ENCODE measurements at places on chromosomes 5 and 9.

DNA sequence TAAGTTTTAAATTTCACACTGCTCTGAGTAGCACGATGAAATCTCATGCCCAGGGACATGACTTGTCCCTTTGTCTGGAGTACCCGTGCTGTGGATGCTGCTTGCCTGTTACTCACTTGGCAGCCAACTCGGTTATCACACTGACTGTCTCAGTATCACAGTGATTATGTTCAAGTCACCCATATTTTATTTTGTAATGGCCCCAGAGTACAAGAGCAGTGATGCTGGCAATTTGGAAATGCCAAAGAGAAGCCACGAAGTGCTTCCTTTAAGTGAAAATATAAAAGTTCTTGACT, 22.8 kb upstream of the SCGB3A2 start:
- DNase-seq = no peak

DNA sequence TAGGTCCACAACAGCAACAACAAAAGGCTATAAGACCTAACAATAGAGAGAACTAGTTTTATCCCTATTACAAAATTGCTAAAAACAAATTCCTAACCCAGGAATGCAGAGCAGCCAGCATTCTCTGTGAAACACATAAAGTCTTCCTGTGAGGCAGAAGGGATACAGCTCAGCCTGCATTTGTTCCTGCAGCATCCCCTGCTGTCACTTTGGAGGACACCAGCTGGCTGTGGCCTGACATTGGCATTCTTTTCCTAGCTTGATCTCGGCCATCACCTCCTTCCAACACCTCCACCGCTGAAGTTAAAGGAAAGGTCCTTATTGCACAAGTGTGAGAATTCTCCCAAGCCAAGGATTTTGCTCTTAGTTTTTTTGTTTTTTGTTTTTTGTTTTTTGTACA, 186.1 kb downstream of the SNCAIP start:
- peak; percentile 27 for DNase-seq

- peak; percentile 72 for DNase-seq
These were observed 18.6 kb upstream of the MOB3B start for GRCh38 chr9:27548055-27548741.

- no peak for DNase-seq
These were observed 50.7 kb downstream of the BAAT start for GRCh38 chr9:101333926-101334702.

DNA sequence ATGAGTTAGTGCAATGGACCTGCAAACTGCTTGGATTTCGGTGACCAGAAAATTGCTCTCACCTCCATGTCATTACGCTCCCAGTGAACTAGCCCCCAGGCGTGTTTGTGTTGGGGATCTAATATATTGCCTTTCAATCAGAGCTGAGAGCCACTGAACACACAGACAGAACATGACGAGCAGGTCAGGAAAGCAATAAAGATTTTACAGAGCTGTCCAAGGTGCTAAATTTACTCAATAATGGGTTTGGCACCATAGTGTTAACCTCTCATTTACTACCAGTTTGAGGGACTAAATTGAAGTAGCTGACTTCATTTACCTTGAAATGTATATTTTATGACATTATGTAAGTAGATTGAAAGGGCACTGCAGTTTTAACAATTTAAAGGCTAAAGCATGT, 383.0 kb downstream of the EBF1 start:
- no peak for DNase-seq

GRCh38 chr5:40578501-40579451, 100.9 kb upstream of the PTGER4 start:
- no peak for DNase-seq

Data from globus pallidus (tissue), 1 donor.